Small intestine (tissue), 16 donors: ENCODE measurements at places on chromosomes 13 and 19. TPM values are rescaled to one million over a fixed set of nuclear protein-coding genes. Genes with fewer than 3 reads are reported as not detected.

Gene KLK3
- polyA plus RNA-seq = 1.6 TPM

Gene PLA2G4C
- polyA plus RNA-seq = 16.8 TPM

DNA sequence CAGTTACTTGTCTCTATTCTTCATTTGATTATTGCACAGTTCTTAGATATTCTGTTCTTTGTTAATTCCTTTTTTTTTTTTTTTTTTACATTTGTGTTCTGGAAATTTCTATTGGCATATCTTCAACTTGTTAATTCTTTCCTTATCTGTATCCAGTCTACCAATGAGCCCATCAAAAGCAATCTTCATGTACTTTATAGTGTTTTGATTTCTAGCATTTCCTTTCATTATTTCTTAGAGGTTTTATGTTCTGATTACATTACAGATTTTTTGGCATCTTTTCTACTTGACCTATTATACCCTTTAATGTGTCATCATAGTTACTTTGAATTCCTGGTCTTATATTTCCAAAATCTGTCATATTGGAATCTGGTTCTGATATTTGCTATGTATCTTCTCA, 2194.8 kb downstream of the PCDH9 start:
- no peaks in the 10 kb centered on the region for H3K36me3 ChIP-seq
- DNase-seq = no peak
- H3K4me1 ChIP-seq = no peaks in the 10 kb centered on the region
- H3K4me3 ChIP-seq = no peak overlapping the region

DNA sequence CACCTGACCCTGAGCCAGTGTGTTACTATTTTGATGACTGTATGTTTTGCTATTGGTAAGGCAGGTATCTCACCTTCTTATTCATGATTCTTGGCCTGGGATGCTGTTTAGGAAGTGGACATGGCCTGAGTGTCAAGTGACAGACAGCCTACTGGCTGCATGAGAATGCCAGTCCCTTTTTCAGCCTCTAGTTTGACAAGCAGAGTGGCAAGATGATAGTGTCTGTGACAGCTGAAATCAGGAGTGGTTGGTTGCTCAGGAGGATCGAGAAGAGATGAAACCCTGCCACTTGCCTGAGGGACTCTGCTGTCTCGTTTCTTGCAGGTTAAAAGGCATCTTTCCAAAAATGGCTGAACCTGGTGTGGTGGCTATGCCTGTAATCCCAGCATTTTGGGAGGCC, 7.1 kb upstream of the ELOF1 start:
- no peaks in the 10 kb centered on the region for H3K4me1 ChIP-seq
- H3K36me3 ChIP-seq = peaks cover 9% of the 10 kb centered on the region
- H3K27me3 ChIP-seq = no peaks in the 10 kb centered on the region
- H3K4me3 ChIP-seq = no peak overlapping the region
- DNase-seq = no peak

DNA sequence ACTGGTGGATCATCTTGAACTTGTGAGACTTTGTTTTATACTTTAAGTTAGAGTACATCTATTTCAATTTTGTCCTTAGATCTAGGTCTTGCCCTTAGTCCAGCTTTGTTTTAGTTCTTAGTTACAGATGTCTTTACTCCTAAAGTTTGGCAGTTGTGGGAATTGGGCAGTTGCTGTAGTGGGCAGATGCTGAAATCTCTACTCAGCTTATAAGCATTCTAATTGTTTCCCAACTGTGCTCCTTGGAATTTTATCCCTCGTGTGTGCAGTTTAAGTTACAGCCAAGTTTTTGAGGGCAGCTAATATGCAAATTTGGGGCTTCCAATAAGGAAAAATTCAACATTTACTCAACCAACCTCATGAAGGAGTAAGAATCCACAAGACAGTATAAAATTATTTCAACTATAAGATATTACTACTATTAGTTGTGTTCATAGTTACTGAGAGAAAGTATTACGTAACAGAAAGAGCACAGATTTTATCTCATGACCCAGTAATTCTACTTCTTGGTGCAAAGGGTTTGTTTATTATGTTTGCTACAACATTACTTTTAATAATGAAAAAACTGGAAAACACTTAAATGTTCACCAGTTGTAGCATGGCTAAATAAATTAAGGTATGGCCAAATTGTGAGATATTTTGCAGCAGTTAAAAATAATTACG, 32.9 kb downstream of the CCDC122 start:
- no peak overlapping the region for H3K4me3 ChIP-seq
- no peak for DNase-seq
- no peaks in the 10 kb centered on the region for H3K27me3 ChIP-seq
- no peaks in the 10 kb centered on the region for H3K36me3 ChIP-seq
- no peak overlapping the region for H3K27ac ChIP-seq

DNA sequence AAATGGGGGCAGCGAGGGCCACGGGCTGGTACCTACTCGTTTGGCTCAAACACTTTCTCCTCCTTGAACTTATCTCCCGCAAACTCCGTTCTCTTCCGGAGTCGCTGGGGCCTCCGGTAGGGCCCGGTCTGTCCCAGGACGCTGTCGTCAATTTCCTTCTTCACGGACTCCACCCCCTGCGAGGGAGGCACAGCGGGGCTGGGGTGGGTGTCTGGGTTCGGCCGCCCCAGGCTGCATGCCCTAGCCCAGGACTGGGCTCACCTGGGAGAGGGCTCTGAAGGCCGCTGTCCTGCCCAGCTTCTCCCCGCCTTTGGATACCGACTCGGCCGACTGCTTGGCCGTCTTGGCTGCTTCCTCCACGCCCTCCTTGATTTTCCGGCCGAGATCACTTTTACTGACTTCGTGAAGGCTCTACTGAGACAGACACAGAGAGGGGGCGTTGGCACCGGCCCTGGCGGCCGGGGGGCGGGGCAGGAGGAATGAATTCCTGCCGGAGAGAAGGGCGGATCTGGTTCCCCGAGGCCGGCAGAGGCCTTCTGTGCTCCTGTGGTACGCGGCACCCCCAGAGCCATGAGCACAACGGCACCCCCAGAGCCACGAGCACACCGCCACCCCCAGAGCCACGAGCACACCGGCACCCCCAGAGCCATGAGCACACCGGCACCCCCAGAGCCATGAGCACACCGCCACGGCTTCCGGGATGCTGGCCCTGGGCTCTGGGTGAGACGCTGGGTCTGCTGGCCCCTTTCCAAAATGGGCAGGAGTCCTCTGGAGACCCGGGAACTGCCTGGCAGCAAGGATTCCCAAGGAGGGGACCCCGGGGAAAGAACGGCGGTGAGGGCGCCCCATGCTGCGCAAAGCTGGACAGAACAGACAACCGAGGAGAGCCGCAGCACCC, 8.1 kb upstream of the CTXN1 start:
- H3K4me3 ChIP-seq = no peak overlapping the region
- H3K27ac ChIP-seq = no peak overlapping the region
- no peaks in the 10 kb centered on the region for H3K4me1 ChIP-seq
- H3K36me3 ChIP-seq = peaks cover 5% of the 10 kb centered on the region
- no peaks in the 10 kb centered on the region for H3K27me3 ChIP-seq

DNA sequence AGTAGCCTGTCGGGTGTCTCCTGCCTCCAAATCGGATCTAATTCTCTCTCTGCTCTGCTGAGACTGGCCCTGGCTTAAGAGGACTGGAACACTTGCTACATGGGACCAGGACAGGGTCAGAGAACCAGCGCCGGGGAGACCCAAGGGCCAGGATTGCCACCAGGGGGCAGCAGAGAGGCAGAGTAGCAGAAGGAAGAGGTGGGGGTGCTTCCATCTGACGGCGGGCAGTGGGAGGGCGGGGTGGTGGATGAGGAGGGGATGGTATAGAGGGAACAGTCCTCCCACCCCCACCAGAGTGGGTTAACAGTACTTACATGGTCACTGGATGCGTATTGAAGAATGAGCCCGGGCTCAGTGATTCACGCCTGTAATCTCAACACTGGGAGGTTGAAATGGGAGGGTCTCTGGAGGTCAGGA, 11.9 kb downstream of the SELENOW start:
- H3K27me3 ChIP-seq = no peaks in the 10 kb centered on the region
- no peak overlapping the region for H3K4me3 ChIP-seq
- no peaks in the 10 kb centered on the region for H3K36me3 ChIP-seq
- DNase-seq = peak; percentile 71
- no peaks in the 10 kb centered on the region for H3K4me1 ChIP-seq

- H3K27me3 ChIP-seq = peaks cover 2% of the 10 kb centered on the region
- H3K36me3 ChIP-seq = no peaks in the 10 kb centered on the region
- no peak overlapping the region for H3K27ac ChIP-seq
- no peak for DNase-seq
- no peaks in the 10 kb centered on the region for H3K4me1 ChIP-seq
Measured at GRCh38 chr13:110965755-110966134, 50.9 kb upstream of the ANKRD10 start.

DNA sequence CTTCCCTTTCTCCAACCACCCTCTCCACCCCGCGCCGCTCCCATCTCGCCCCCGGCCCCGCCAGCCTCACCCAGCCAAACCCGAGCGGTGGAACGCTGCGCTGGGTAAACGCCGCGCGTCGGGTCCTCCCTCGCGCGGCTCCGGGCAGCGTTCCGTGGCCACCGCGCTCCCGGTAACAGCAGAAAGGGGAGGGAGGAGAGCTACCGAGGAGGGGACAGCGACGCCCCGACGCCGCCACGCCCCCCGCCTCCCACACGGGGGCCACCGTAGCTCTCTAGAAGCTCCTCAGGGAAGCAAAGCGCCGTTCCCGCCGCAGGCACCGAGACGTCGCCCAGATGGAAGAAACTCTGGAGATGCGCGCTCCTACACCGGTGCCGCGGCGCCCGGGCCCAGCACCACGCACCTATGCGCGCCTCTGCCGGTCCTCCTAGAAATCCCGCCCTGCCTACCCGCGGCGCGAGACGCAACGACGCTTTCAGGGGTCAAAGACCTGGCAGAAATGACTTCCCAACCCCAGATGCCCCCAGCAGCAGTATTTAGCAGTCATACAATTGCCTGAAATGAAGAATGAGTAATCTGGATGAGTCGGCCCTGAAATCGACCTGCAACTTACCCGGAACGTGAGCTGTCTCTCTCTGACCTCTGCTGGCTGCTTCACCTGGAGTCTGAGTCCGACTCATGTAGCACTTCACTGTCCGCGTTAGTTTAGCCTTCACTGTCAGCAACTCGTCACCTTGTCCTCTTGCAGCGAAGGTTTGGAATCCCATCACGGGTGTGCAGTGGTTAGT, at the start of gene RUBCNL:
Gene RUBCNL (minus strand): TSS at position 189 of the 788 bp plus-strand sequence. CDS start 14,777 bp downstream, outside the sequence.
- no peaks in the 10 kb centered on the region for H3K36me3 ChIP-seq
- H3K4me3 ChIP-seq = peak within 1 kb of the TSS; percentile 43
- H3K27ac ChIP-seq = no peak within 1 kb of the TSS
- DNase-seq = peak; percentile 60

GRCh38 chr13:49828453-49828852, 36.0 kb upstream of the KPNA3 start:
- no peak for DNase-seq
- no peaks in the 10 kb centered on the region for H3K36me3 ChIP-seq
- no peak overlapping the region for H3K4me3 ChIP-seq
- no peak overlapping the region for H3K27ac ChIP-seq
